ENCODE measurements at places on chromosomes 7 and 10.

GRCh38 chr10:132654708-132655661 is 117.4 kb downstream of the INPP5A start:
- peak; percentile 61 for DNase-seq

DNA sequence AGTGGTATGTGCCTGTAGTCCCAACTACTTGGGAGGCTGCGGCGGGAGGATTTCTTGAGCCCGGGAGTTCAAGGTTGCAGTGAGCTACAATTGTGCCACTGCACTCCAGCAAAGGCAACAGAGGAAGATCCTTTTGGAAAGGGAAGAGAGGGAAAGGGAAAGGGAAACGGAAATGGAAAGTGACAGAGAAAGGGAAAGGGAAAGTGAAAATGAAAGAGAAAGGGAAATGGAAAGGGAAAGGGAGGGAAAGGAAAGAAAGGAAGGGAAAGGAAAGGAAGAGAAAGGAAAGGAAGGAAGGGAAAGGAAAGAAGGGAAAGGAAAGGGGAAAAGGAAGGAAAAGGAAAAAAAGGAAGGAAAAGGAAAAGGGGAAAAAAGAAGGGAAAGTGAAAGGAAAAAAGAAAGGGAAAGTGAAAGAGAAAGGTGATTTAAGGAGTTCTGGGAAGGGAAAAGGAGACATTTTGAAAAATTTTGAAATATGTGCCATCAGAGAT is 2.3 kb upstream of the ZC3HAV1 start:
- DNase-seq = no peak

- no peak for DNase-seq
These were observed 5.6 kb upstream of the EMX2 start for GRCh38 chr10:117536866-117537435.

GRCh38 chr7:140349144-140349771 is 49.1 kb downstream of the SLC37A3 start:
- peak; percentile 43 for DNase-seq

Measured in fibroblast of villous mesenchyme (primary cell).